ENCODE measurements at places on chromosomes 4 and X.

- DNase-seq, result no peak
These were observed 276.1 kb downstream of the BCOR start for GRCh38 chrX:39821709-39822095.

GRCh38 chrX:275967-276580, 5.1 kb upstream of the PLCXD1 start:
- no peak for DNase-seq

DNA sequence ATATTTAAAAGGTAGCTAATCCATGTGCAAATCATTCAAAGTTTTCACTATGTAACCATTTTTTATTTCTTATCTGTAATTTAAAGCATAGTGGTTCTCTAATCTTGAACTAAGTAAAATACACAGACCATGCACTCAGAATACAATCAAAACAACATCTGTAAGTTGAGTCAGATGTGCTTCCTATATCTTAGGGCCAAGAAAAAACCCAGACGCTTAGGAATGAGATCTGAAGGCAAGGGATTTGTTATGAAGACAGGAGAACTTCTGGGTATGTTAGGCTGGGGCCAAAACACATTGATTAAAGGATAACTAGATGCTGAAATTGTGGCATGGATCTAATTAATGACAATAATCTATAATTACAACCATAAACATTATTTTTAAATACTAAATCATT, 120.3 kb downstream of the PDE5A start:
- DNase-seq, result no peak

DNA sequence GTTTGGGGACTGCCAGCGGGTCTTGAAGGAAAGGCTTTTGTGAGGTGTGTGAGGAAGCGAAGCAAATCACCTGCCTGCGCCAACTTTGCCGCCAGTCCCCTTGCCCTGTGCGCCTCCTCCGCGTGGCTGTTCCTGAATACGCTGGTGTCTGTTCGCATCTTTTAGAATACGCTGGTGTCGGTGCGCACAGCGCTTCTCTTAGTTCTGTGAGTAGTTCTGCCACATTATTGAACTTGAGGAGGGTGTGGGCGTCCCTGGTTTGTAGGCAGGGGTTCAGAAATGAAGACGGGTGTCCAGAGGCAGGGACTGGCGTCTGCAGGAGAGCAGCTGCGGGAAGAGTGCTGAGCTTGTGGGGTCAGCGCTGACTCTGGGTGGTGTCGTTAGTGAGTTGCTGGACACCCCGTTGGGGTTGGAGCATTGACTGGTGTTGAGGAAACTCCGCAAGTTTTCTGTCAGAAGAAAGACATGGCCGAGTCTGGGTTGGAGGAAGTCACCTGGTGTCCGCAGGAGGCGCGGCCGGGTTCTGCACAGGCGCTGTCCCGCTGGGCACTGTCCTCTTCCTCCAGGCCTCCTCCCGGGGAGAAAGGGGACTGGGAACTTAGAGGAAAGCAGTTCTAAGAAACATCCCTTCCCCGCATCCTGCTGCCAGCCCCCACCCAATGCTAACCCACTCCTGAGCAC, 930 bp downstream of the ZNF718 start:
- DNase-seq, result no peak

GRCh38 chr4:36761607-36762006, 480.2 kb downstream of the DTHD1 start:
- DNase-seq, result no peak
